ENCODE measurements at places on chromosomes 7 and 10. TPM values are rescaled to one million over a fixed set of nuclear protein-coding genes. Genes with fewer than 3 reads are reported as not detected.

TSPAN33 gene
- 5.1 TPM for total RNA-seq

C10orf90 gene
- total RNA-seq = 3.5 TPM

CACNA2D1 gene
- 7.7 TPM for total RNA-seq

JCAD gene
- total RNA-seq = 17.8 TPM

INMT gene
- total RNA-seq = not detected

SKIDA1 gene
- 0.85 TPM for total RNA-seq

CPA2 gene
- not detected for total RNA-seq

C10orf143 gene
- 0.66 TPM for total RNA-seq

UTF1 gene
- not detected for total RNA-seq

SLC35B4 gene
- total RNA-seq = 33.7 TPM
